ENCODE measurements at places on chromosomes 3 and 15. TPM values are rescaled to one million over a fixed set of nuclear protein-coding genes. Genes with fewer than 3 reads are reported as not detected.

USP50 gene
- not detected for total RNA-seq

DNA sequence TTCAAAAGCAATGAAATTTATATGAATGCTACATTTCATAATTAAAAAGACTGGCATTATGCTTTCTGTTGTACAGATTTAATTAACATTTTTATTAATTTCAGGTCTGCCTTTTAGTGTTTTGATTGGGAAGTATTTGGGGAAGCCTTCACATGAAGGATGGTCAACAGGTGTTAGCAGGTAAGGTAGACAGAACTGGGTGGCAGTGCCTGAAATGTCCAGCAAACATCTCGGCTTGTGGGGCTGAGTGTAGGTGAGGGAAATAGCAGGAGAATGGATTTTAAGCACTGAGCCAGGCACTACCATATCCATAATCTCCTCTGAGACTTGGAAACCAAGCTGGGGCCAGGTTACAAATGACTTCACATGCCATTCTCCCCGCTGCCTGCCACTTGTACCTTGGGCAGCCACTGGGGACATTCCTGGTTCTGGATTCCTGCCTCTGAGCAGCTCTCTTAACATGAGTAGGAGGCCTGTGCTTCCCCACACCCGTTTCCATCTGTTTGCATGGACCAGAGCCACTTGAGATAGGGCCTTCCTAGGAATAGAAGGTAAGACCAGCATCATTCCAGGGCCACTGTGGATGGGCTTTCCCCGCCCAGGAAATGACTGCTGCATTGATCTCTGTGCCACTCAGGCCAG is 125.9 kb upstream of the HES1 start:
- no peak overlapping the region for H3K27ac ChIP-seq
- H3K4me3 ChIP-seq = no peak overlapping the region
- H3K27me3 ChIP-seq = no peaks in the 10 kb centered on the region
- H3K36me3 ChIP-seq = no peaks in the 10 kb centered on the region
- H3K4me1 ChIP-seq = peaks cover 6% of the 10 kb centered on the region

DNA sequence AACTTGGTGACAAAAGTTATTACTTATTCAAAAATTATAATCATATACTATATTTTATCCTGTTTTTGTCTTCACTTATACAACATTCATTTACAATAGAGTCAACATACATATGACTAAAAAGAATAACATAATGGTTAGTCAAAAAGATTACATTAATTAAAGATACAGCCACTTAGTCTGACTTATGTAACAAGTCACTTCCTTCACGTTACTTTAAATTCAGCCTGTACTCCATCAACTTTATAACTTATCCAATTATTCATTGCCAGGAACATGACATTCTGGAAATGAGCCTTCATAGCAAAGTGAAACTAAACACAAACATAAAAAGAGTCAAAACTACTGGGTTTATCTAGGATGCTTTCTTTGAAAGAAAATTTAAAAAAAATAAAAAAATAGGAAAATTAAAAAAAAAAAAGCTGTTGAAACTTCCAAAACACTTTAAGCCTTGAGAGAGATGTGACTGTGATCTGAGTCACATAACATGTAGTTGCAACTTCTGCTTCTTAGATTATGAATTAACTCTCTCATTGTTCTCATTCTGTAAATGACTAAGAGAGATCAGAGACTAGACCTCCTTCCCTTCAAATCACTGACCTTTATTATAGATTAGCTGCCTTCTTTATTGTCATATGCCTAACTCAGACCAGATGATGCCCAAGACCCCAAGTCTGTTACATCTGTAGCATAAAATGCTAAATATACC is 107.8 kb downstream of the MYRIP start:
- H3K36me3 ChIP-seq = no peaks in the 10 kb centered on the region
- H3K27ac ChIP-seq = no peak overlapping the region
- no peak for DNase-seq
- H3K4me1 ChIP-seq = no peaks in the 10 kb centered on the region
- no peaks in the 10 kb centered on the region for H3K27me3 ChIP-seq

DNA sequence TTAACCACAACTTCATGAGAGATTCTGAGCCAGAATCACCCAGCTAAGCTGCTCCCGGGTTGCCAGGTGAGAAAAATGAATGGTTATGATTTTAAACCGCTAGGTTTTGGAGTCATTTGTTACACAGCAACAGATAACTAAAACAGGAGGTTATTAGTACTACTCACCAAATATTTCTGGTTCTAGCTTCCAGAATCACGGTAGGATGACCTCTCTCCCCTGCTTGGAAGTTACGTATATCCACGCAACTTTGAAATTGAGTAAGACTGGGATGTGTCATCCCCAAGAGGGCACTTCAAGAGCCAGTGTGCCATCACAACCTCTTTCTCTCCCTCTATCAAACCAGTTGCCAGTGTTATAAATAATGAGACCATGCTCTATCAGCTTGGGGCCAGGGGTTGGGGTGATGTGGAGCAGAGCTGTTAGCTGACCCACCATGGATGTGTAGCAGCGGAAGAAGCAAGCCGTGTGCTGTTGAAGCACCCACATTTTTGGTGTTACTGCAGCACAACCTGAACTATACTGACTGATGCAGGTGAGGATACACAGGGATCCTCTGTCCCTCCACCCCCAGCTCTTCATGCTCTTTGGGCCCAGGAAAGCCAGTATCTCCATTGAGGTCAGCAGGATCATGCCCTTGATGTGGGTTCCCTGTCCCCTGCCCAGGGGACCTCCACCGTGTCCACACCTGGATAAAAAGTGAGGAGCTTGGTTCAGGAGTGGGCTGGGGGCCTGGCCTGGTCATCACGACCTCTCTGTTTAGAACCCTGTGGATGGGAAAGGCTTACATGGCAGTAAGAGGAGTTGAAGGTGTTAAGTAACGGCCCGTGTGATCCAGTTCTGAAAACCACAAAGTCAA is 19.4 kb upstream of the ALDH1A3 start:
- H3K36me3 ChIP-seq = no peaks in the 10 kb centered on the region
- no peaks in the 10 kb centered on the region for H3K27me3 ChIP-seq
- DNase-seq = no peak
- no peak overlapping the region for H3K4me3 ChIP-seq
- H3K27ac ChIP-seq = no peak overlapping the region

DNA sequence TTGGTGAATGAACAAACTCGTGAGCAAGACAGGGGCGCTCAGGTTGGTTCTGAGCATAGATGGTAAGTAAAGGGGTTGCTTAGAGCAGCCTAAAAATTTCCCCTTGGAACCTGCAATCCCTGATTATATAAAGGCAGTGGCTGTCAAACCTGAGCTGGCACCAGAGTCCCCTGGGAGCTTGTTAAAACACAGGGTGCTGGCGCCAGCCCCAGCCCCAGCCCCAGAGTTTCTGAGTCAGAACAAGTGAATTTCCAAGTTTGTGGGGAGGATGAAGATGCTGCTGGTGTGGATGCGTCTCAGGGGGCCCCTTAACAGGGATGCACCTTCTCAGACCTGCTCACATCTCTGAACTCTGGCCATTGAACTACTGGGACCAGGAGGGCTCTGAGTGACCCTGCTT is 48.2 kb downstream of the FEM1B start:
- no peaks in the 10 kb centered on the region for H3K27me3 ChIP-seq
- DNase-seq = no peak
- H3K4me3 ChIP-seq = no peak overlapping the region
- H3K27ac ChIP-seq = no peak overlapping the region

GRCh38 chr3:126540951-126541627 is 17.1 kb downstream of the CHST13 start:
- no peaks in the 10 kb centered on the region for H3K36me3 ChIP-seq
- DNase-seq = peak; percentile 31
- H3K4me1 ChIP-seq = no peaks in the 10 kb centered on the region
- no peak overlapping the region for H3K27ac ChIP-seq
- no peaks in the 10 kb centered on the region for H3K27me3 ChIP-seq

- DNase-seq = peak; percentile 51
- H3K4me1 ChIP-seq = peaks cover 47% of the 10 kb centered on the region
- H3K4me3 ChIP-seq = no peak overlapping the region
- H3K36me3 ChIP-seq = no peaks in the 10 kb centered on the region
Observed at GRCh38 chr3:120683213-120683612, 1.2 kb upstream of the HGD start.

DNA sequence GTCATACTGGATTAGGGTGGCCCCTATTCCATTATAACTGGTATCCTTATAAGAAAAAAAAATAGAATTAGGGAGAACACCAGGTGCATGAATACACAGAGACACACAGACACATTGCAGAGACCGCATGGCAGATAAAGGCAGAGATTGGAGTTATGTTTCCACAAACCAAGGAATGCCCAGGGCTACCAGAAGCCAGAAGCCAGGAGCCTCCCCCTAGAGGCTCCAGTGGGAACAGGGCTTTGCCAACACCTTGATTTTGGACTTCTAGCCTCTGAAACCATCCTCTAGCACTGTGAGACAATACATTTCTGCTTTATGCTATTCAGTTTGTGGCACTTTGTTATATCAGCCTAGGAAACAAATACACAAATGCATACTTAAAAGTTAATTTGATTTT is 10.4 kb downstream of the GOLM2 start:
- no peak for DNase-seq
- H3K36me3 ChIP-seq = no peaks in the 10 kb centered on the region
- H3K27me3 ChIP-seq = no peaks in the 10 kb centered on the region
- H3K4me3 ChIP-seq = no peak overlapping the region
- peaks cover 15% of the 10 kb centered on the region for H3K4me1 ChIP-seq

VGLL3 gene
- total RNA-seq = 7.8 TPM

RBP2 gene
- not detected for total RNA-seq

EHHADH gene
- total RNA-seq = 6.6 TPM

GRCh38 chr3:44365952-44366351 is 27.4 kb downstream of the TCAIM start:
- no peak for DNase-seq
- peaks cover 23% of the 10 kb centered on the region for H3K4me1 ChIP-seq
- H3K4me3 ChIP-seq = no peak overlapping the region
- H3K27me3 ChIP-seq = no peaks in the 10 kb centered on the region

GRCh38 chr3:104367000-104367399 is 999.7 kb upstream of the ALCAM start:
- no peaks in the 10 kb centered on the region for H3K27me3 ChIP-seq
- no peaks in the 10 kb centered on the region for H3K4me1 ChIP-seq
- H3K36me3 ChIP-seq = no peaks in the 10 kb centered on the region
- no peak for DNase-seq

DZIP1L gene
- 8.0 TPM for total RNA-seq

PP2D1 gene
- not detected for total RNA-seq
